Hindlimb muscle (tissue), 1 donor: ENCODE measurements at places on chromosomes 2 and 18. TPM values are rescaled to one million over a fixed set of nuclear protein-coding genes. Genes with fewer than 3 reads are reported as not detected.

- DNase-seq = peak; percentile 76
Observed at GRCh38 chr2:200466425-200467418, 43.1 kb downstream of the KCTD18 start.

- no peak for DNase-seq
Observed at GRCh38 chr18:58221060-58221725, 177.2 kb downstream of the NEDD4L start.

- DNase-seq = no peak
Observed at GRCh38 chr2:46821600-46821999, 94.0 kb downstream of the MCFD2 start.

- no peak for DNase-seq
Observed at GRCh38 chr2:18922276-18922675, 332.9 kb upstream of the NT5C1B start.

GRCh38 chr18:49013961-49014604 is 63.3 kb upstream of the SMAD7 start:
- DNase-seq = no peak

GRCh38 chr2:228777855-228778355 is 493.2 kb downstream of the PID1 start:
- DNase-seq = no peak

The LMAN1 gene
- 55.0 TPM for polyA plus RNA-seq
